ENCODE measurements at places on chromosomes 3 and 15.

DNA sequence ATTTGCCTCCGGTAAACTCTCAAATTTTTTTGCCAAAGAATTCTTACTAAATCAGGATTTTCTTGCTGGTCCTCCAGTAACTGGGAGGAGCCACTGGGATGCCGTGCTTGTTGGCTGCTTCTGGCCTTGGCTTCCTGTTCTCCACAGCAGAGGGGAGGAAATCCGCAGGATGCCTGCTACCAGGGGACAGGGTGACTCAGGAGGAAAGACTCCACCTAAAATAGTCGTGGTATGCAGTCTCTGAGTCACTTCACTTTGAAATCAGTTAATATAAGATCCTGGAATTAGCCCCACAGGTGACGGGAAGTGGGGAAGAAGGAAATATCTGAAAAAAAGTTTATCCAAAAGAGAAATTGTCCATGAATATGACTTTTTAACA, 6.5 kb upstream of the TM4SF18 start:
- DNase-seq, result peak; percentile 93

DNA sequence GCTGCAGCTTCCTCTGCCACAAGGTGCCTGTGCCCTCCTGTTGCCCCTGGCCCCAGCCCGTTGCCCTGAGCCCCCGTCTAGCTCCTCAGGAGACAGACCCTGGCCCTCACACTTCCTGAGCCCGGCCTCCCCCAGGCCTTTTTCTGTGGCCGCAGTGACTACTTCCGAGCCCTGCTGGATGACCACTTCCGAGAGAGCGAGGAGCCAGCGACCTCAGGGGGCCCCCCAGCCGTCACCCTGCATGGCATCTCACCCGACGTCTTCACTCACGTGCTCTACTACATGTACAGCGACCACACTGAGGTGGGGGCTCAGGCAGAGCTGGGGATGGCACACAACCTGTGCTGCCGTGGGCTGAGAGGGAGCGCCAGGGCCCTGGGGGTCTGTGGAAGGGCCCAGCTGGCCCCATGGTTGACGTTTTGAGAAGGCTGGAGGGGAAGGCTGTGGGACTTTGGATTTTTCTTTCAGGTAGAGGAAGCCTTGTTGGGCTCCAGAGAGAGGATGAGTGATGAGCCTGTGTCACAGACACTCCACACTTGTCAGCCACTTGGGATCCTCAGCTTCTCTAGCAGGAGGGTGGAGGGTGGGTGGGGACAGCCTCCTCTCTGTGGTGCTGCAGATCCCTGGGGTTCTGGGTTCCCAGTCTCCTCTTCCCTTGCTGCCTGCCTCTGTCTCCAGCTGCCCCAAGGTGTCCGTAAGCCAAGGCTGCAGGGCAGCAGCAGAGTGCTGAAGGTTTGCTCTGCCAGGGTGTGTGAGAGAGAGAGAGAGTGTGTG, 5.0 kb downstream of the ABTB1 start:
- DNase-seq, result no peak

- DNase-seq, result no peak
Observed at GRCh38 chr3:2837910-2838309, 272.3 kb downstream of the IL5RA start.

- DNase-seq, result no peak
Observed at GRCh38 chr3:141500397-141500796, 13.6 kb downstream of the RASA2 start.

DNA sequence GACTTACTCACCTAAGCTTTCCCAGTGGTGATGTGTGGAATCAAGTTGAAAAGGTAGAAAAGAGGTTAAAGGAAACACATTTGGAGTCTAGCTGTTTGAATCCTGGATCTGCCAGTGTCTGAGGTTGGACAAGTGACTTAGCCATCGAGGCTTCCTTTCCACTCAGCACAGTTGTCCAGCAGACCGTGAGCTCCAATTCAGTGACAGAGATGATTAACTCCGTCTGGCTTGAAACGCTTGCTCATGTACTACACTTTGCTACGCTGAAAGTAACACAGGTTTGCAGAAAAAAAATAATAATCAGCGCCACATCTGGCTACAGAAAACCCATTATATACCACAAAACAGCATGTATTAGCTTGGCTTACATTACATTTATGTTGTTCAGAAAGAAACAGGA, 364.9 kb upstream of the MCTP2 start:
- DNase-seq, result no peak

GRCh38 chr3:98068824-98069223, 18.1 kb upstream of the OR5AC2 start:
- no peak for DNase-seq

- DNase-seq, result no peak
Observed at GRCh38 chr3:17585394-17586325, 156.8 kb downstream of the TBC1D5 start.

- peak; percentile 74 for DNase-seq
Observed at GRCh38 chr3:67113802-67114407, 115.8 kb downstream of the KBTBD8 start.

DNA sequence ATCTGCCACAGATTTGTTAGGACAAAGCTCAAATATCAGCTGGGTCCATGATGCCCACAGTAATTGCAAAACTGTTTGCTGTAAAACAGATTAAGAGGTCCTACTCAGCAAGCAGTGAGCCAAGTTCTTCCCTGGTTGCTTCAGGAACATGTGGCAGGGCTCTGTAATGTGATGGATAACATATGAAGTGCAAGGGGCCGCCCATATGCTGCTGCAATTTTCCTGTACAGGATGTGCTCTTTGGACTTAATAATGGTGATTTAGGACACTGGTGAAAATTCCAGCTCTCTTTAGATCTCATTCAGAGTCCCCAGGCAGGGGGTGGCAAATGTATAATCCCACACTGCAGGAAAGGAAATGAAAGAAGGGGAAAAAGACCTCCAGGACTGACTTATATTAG, 289.4 kb downstream of the LSAMP start:
- DNase-seq, result no peak

DNA sequence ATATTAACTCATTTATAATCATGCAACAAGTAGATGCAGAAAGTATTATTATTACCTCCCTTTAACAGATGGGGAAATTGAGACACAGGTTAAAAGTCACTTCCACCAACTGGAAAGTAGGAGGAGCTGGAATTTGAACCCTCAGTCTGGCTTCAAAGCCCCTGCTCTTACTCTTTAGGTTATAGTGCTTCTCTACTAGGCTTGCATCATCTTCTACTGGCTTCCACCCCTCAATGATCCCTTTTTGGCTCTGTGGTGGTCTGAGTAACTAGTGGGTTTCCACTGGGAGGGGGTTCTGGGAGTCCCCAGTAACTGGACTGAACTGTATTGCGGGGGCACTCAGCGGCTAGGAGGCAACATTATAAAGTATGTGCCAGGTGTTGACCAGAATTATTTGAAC, 91.0 kb downstream of the CTNNB1 start:
- no peak for DNase-seq

- no peak for DNase-seq
Observed at GRCh38 chr3:69189487-69189886, 67.1 kb upstream of the LMOD3 start.

DNA sequence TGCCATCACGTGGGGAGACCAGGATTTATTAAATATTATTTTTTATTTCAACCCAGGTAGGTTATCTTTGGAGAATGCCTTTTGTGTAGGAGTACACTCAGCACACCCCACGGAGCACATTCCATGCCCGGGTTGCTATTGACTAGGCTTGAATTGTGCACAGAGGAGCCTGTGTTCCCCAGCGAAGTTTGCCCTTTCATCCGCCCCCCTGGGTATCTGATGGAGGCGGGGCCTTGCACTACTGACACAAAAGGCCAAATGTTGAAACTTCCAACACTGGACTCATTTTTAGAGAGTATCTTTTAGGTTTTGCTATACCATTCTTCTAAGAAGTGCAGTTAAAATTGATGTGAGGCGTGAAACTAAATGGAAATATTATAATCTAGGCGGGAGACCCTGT, 39.3 kb upstream of the PPP4R2 start:
- no peak for DNase-seq

DNA sequence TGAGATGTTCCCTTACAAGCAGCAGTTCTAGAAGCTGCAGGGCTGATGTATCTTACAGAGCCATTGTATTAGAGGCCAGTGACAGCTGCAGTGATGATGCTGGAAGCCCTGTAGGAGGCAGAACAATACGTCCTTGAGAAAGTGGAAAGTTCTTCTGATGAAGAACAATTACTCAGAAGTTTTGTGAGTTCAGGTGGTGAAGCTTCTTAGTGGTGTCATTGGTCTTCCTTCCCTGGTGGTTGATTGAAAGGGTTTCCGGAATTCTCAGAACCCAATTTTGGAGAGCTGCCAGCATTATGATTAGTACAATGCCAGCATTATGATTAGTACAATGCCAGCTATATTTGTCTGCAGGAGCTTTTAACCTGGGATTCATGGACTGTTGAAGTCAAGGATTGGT, 356.4 kb downstream of the MFSD1 start:
- DNase-seq, result no peak

DNA sequence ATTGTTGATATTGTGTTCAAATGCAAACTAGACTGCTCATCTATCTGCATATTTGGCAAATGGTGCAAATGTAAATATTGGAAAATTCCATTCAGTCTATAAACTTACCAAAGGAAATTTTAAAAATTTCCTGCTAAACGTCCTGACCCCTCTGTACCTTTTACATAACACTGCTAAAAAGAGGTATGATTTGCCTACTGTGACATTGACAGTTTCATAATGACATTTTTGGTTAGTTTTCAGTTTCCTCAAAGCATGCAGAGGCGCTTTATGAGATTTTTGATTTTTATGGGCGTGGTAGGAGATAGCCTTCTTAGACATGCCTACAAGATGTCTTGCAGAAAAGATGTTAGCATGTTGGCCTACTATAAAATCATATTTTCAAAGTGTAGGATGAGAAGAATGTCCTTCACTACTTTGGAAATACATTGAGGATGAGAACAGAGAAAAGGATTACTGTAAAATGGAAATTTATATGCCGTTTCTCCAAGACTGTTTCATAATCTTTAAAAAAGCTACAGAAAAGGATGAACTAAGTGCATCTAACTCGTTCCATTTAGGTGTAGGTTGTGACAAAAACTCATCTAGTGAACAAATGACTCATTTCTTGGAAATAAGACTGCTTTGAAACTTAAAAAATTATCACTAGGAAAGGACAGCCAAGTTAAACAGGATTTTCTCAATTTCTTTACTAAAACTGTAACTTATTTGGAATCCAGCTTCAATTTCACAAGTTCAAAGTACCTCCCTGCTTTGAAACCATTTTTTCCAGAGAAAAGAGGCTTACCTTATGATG, 14.5 kb upstream of the ISLR start:
- DNase-seq, result no peak

DNA sequence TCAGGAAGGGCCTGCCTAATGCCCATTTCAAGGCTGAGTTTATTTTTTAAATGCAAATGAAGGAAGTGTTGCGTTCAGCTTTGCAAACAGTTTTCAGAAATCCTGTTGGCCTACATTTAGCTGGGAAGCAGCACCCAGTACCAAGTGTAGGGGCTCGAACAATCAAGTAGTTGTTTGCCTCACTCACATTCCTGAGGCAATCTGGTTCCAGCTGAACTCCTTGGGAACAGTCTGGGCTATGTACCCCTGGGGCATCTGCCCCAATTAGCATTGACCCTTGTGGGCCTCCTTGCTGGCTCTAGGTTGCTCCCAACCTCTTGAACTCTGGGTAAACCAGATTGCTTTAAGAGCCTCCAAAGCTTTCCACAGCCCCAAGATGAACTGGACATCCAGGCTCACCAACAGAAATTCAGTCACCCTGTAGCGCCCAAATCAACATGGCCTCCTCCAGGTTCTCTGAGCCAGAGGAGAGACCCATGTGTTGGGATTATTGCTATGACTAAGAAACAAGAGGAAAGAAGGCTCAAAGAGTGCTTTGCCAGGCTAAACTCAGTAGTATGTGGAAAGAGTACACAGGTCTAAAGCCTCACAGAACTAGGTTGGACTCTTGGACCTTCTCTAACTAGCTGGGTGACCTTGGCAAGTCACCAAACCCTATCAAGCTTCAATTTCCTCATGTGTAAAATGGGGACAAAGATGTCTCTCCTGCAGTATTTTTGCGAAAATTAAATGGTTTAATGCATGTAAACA, 532.7 kb downstream of the SOX2 start:
- DNase-seq, result no peak

GRCh38 chr15:38540510-38540909, 24.1 kb downstream of the RASGRP1 start:
- no peak for DNase-seq

DNA sequence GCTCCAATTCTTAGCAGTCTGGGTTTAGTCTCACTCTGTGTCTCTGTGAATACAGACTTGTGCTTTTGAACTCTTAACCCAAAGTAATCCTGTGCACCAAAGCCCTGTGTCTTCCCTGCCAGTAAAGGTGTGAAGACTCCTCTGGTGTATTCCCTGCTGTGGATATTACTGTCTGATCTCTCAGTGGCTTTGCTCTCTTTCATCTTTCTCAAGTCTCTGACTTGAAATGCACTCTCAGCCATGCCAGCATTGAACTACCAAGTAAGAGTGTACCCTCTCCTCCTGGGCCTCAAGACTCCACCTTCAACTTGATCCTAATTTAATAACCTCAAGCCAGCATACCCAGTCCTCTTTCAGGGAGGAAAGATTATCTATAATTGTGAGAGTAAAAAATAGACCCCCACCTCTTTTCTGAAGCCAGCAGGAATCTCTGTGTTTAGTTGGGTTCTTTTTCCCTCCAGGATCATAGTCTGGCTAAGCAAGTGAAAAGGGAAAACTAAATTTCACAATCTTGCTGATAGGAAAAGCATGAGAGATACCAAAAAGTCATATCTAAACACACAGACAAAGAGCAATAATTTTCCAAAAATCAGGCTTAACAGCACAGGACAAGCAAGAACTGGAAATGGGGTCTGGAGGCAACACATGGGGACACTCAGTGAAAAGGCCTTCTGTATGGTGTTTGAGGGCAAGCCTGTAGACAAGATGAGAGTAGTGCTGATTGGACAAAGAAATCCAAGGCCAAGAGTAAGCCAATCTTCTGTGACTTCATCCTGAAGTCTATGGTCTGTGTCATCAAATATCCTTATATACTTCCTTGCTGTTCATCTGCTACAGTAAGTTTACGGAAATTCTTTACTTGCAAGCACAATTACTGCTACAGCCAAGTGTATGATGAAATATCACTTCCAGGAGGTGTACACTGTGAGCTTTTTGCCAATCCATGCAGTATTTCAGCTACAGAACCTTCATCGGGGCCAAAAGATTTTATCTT, 296.1 kb upstream of the TGFBR2 start:
- no peak for DNase-seq

- DNase-seq, result no peak
Observed at GRCh38 chr15:76863123-76863522, 42.0 kb downstream of the SCAPER start.
